ENCODE measurements at places on chromosomes 3 and 15.

DNA sequence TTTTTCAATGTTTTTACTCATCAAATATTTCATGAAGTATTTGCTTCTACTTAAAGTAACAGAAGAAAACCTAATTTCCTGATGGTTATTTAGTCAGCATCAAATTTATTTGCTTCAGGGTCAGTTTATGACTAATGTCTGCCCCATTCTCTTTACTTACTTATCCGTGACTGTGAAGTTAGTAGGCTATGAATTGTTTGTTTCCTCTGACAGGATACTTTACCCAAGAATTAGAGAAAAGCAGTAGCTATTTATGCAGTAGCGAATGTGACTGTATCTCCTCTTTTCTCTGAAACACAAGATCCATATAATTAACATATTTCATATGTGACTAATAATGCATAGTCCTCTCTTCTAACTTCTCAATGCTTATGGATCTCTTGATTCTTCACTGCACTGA is 329.9 kb upstream of the ROBO1 start:
- DNase-seq = peak; percentile 54

GRCh38 chr15:72315706-72316370 is 4.1 kb downstream of the CELF6 start:
- DNase-seq = no peak

- DNase-seq = no peak
Measured at GRCh38 chr3:53753518-53754183, 92.6 kb downstream of the CHDH start.

- DNase-seq = peak; percentile 9
Measured at GRCh38 chr15:65101411-65101890, 13.5 kb downstream of the UBAP1L start.

DNA sequence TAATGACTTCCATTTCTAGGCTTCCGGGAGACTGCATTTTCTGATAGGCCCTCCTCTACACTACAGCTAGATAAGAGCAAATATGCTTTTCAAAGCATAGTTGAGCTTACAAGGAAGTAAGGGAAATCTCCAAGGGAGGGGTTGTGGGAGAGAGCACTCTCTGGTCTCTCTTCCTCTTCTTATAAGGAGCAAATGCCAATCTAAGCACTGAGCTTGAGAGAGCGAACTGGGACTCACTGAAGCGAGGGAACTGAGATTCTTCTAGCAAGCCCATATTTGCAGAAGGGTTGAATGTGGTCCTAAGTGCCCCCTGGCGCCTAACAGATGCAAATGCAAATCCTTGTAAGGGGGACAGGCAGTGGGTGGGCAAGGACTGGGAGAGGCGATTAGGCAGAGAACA is 164.8 kb downstream of the ERC2 start:
- peak; percentile 53 for DNase-seq

- no peak for DNase-seq
Measured at GRCh38 chr3:9088441-9089353, 125.4 kb upstream of the RAD18 start.

GRCh38 chr15:29933042-29933803 is 111.0 kb upstream of the TJP1 start:
- DNase-seq = no peak

DNA sequence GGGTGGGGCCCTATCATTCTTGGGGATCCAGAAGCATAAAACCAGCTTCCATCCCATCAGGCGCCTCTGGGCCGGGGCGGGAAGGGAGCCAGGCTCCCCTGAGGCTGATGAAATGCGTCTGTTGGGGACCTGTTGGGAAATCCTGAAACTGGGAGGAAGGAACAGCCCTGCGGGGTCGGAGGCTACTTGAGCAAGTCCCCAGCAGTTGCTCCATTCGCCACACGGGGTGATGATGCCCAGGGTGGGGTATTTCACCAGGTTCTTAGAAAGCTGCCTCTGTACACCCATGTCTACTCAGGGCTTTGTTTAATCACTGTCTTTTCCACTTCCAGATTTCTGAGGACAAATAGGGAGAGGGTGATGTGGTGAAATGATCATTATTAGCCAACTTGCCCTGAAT is 25.4 kb upstream of the TSEN2 start:
- no peak for DNase-seq

DNA sequence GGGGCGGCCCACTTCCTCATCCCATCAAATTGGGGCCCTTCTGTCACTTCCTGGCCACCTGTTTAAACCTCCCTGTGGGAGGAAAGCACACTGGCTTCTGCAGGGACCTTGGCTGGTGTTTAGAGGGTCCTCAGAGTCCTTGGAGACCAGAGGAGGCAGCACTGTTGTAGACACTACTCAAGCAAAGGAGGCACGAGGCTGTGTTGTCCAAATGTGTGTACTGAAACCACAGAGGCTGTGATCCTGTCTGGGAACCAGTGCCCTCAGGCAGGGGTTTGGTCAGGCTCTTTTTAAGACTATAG is 12.4 kb upstream of the SEC13 start:
- no peak for DNase-seq

DNA sequence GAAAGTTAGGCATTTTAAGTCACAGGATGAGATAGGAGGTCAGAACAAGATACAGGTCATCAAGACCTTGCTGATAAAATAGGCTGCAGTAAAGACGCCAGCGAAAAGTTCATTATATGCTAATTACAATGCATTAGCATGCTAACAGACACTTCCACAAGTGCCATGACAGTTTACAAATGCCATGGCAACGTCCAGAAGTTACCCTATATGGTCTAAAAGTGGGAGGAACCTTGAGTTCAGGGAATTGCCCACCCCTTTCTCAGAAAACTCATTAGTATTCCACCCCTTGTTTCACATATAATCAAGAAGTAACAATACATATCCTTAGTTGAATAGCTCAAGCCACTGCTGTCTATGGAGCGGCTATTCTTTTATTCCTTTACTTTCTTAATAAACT is 92.7 kb upstream of the PLXND1 start:
- no peak for DNase-seq

DNA sequence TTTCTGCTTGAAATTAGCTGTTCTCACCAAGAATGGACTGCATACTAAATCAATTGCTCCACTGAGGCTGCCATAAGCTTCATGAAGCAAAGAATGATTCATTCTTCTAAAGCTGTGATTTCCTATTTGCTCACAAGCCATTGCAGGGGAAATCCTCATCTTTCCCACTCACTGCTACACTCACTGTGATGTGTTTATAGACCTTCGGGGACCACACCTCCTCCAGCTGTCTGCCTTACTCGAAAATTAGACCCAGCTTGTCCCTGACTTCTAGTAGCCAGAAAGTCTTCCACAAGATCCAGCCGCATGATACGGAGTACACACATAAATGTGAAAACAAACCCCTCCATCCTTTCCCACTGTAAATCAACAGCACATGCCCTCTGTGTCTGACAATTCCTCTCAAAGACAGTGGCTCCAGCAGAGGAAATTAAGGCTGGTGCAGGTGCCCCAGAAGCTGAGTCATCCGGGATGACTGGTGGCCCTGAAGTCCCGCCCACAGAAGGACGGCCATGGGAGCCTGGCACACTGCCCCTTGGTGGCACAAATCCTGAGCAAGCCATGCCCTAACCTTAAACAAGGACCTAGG is 172.0 kb downstream of the STT3B start:
- peak; percentile 66 for DNase-seq

DNA sequence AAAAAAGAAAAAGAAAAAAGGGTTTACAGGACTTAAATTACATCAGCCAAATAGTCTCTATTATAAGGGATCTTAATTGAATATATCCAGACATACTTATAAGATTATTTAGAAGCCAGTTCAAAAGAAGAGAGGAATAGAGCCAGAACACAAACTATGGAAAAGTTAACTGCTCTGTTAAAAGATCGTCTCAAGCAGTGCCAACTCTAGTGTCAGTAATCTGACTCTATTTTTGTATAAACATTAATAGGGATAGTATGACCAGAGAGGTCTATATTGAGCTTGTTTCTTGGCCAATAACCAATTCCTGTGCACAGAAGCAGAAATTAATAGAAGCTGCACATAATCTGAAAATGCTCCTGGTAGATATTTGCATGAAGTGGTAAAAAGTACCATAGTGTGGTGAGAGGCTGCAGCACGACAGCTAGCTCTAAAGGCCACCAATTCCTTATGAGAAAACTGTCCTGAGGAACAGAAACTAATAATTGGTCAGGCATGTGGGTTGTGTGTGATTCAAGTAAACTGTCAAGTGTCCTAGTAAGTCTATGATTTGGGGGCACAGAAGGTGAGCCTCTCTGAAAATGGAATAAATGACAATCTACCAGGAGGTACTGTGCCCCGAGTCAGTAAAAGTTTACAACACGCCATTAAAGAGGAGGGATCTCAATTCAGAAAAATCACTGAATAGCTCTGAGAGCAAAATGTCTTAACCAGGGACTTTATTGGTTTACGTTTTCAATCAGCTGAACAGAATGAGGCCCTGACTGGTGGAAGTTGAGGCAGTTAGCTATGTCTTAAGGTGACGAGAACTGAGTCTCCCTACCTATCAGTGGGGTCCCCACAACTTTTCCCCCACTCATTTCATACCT is 51.5 kb upstream of the NANOGP8 start:
- DNase-seq = no peak

DNA sequence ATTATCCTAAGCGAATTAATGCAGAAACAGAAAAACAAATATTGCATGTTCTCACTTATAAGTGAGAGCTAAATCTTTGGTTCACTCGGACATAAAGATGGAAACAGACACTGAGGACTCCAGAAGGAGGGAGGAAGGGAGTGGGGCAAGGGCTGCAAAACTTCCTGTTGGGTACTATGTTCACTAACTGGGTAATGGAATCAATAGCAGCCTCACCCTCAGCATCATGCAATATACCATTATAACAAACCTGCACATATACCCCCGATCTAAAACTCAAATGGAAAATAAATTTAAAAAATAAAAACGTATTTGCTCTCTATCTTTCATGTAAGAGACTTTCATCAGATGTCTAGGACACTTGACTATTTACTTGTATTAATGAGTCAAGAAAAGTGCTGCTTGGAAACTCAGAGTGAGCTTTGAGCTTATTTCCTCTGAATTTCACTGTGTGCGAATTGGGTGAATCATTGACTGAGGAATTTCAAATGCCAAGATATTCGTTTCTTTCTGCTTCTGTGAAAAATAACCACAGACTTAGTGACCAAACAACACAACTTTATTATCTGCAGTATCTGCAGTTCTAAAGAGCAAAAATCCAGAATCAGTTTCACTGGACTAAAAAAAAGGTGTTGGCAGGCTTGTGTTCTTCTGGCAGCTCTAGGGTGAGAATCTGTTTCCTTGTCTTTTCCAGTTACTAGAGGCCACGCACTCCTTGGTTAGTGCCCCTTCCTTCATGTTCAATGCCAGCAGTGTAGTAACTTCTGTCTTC is 18.4 kb downstream of the TM4SF18 start:
- peak; percentile 59 for DNase-seq

DNA sequence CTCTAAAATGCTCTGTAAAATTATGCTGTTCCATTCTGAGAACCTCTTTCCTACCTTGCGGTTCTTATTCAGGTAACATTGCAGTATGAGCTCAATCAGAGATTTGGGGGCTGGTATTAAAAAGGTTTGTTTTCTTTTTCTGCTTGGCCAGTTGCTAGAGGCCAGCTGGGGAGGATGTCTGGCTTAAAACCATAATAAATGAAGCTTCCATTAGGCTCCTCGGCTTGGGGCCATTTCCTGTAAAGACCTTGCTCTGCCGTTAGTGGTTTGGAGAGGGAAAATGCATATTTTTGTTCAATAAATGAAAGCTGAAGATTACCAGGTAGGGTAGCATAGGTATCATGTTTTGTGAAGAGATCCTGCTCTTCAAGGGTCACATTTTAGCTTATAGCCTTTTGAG is 55.2 kb downstream of the MCTP2 start:
- DNase-seq = no peak

GRCh38 chr3:187630404-187630803 is 39.8 kb downstream of the SST start:
- DNase-seq = no peak

GRCh38 chr15:63905558-63906265 is 72.0 kb upstream of the HERC1 start:
- DNase-seq = no peak

GRCh38 chr3:39105687-39106063 is 1.8 kb downstream of the GORASP1 start:
- DNase-seq = no peak
